ENCODE measurements at places on chromosomes 12 and 14.

DNA sequence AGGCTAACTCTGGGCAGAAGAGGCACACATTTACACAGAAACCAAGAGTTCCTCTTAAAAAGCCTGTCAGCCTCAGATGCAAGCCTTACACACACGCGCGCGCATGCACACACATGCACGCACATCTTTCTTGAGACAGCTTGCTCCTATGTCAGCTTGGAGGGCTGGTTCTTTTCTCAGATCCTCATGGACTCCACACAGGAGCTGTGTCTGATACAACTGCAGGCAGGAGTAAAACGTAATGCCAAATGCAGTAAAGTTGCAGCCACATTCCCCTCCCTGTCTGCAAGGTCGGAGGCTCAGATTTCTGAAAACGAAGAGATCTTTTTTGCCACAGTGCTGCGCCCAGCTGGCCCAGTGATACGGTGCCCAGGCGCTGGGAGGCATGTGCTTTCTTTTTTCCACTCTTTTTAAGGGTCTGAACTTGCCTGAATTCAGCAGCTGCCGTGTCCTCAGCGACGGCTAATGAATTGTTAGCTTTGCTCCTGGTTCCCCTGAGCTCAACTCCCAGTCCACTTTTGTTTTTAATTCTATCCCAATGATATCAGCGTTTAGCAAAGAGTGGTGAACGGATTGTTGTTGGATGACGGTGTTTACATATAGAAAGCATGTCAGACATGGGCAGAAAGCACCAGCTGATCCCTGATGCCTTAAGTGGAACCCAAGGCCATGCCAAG is 72.9 kb upstream of the FOXN3 start:
- DNase-seq, result no peak

- DNase-seq, result no peak
Observed at GRCh38 chr14:103736546-103737431, 21.2 kb downstream of the ZFYVE21 start.

DNA sequence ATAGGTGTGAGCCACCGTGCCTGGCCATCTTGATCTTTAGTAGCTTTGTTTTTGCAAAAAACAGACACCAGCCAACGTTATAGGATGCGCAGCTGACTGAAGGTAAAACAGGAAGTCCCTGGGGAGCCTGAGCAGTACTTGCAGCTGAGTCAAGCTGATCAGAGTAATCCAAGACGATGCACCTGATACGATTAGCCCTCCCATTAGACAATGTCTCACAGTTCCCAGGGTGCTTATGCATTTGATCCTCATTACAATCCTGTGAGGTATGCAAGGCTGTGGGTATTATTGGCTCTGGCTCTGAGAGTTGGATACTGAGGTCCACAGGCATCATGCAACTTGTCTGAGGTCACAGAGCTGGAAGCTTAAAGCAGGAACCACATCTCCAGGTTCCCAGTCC is 8.1 kb downstream of the KRT18 start:
- no peak for DNase-seq

DNA sequence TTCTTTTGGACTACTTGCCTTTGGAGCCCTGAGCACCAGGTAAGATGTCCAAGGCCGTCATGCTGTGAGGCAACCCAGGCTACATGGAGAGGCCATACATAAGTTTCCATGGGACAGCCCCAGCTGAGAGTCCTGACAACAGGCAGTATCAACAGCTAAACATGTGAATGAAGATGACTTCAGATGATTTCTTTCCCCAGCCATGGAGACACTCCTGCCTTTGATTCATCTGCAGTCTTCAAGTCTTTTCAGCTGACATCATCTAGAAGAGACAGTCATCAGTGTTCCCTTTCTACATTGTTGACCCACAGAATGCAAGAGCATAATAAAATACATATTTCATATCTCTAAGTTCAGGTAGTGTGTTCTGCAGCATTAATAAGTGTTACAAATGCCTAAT is 398.7 kb downstream of the BTG1 start:
- DNase-seq, result no peak

GRCh38 chr14:64569138-64569631 is 19.4 kb downstream of the PPP1R36 start:
- no peak for DNase-seq

GRCh38 chr12:103748002-103748401 is 93.0 kb downstream of the NT5DC3 start:
- DNase-seq, result no peak

- DNase-seq, result no peak
Observed at GRCh38 chr14:72709916-72710611, 183.8 kb downstream of the DPF3 start.

DNA sequence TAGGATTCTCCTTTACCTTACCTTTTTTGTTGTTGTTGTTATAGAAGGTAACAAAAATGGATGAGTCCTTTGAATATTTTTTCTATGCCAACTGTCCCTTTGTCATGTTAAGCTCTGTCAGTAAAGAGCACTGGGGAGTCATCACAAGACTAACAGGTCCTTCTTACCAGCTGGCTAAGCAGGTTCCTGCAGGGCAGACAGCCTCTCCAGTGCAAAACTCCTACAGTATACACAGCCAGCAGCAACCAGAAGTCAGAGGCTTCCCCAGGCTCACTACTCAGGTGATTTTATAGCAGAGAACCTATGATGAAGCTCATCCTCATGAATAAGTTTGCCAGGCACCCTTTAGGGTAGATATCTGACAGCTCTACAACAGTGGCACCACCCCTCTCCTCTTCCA is 271.1 kb downstream of the RERGL start:
- DNase-seq, result no peak

DNA sequence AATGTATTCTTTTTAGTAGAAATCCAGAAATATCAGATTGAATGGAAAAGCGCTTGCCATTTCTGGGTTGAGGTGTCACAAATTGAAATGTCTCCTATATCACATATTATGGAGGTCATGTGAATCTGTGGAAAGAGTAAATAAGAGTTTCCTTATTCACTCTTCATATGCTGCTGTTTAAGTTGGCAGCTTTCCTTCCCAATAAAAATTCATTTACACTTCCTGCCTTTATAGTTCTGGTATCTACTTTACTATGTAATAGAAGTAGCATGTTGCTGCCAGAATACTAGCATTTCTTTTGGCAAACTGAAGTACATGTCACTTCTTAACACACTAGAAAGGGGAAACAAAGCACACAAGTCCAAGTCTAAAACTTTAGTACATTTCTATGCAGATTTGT is 60.8 kb downstream of the SDR9C7 start:
- no peak for DNase-seq

DNA sequence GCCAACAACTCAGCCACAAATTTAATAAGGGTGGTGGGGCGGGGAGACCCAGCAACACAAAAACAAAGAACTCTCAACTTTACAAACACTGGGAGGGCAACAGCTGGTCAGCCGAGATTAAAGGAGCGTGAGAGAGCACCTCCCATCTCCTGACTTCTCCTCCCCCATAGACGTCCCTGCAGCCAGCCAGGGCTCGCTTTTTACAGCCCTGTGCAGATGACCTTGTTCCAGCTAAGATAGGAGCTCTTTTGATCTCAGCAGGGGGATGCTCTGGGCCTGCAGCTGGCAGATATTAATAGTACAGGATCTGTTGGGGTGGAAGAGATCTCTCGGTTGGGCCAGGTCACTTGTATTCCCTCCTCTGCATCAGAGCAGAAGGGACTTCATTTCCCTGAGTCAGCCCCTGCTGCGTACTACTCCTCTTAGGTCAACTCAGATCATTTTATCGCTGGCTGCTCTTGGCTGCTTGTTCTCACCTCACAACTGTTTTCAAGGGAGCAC is 475.8 kb downstream of the RAD51B start:
- DNase-seq, result no peak

DNA sequence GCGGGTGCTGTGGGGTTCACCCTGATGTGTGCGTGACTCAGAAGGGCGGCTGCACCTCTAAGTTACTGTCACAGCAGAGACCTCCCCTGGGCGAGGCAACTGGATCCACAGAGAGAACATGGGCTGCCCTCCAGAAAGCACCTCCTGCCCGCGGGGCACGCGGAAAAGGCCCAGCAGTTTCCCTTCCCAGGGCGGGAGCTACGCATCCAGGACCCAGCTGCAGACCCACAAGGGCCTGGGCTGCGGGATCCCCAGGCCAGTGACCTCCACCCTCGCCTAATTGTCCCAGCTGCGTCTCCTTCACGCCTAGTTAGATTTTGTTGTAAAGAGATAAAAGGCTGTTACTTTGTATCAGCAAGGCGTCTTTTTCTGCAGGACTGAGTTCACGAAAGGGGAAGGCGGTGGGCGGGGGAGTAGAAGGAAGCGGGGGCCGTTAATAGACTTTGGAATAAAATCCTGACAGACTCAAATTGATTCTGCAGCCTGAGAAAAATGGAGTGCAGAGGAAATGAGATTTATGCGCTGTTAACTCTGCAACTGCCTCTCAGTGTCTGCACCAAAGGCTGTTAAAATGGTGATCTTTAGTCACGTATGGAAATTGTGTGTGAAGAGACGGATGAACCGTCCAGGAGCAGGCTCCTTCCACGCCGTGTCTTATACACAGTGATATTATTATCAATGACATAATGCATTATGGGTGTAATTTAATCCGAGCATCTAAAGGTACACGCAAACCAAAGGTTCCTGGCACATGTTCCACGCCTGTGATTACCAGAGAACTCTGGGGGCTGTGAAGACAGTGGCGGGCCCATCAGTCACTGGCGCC is 65.9 kb upstream of the FBRSL1 start:
- DNase-seq, result no peak

DNA sequence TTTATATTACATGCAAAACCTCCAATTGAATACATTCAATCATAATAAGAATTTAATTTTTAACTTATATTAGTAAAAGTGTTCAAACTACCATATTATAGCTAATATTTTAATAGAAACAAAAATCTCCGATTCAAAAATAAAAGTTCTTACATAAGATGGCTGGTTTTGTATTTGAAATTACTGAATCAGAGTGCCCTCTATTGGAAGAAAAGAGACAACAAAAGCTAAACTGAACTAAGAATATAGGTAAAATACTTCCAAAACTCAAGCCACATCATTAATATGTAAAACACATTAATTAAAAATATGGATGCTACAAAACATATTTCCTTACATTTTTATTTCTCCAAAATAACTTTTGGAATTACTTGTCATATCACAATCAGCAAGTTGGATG is 120.3 kb downstream of the GARIN6 start:
- DNase-seq, result no peak

DNA sequence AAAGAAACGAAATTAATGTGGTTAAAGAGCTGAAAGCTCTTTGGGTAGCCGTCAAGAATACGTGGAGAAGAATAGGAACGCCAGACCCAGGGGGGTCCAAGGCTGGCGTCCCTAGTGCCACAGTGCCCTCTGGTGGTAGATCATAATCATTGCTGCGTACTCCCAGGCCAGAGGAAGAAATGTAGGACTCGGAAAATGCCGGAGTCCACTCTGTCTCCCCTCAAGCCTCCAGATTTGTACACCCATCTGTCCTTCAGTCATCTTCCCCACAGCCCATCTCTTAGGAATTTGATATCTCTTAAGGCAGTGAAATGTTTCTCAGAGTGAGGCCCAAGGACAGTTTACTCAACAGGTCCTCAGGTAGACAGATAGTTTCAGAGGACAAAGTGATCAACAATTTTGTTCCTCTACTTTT is 25.4 kb upstream of the PLEKHG6 start:
- peak; percentile 58 for DNase-seq

GRCh38 chr12:117360551-117361346 is 677 bp downstream of the NOS1 start:
- no peak for DNase-seq

DNA sequence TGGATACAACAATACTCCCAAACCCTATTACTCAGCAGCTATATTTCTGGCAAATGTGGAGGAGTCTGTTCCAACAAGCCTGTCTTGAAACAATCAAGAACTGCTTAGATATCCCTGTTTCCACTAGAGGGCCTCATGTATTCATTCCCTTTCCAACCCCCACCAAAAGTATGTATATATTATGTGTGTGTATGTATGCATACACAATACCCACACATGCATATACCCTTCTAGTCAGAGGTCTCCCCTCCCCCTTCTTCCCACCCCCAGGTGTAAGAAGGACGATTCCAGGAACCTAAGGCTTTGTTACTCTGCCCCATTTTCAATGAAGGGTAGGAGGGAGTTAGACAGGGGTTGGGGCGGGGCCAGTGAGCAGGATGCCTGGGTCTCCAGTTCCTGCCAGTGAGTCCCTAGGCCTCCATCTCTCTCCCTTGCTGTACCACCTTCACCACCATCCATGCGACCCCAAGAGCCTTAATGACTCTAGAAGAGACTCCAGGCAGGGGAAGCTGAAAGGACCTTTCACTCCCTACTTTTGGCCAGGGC is at the start of gene DGKA:
Gene DGKA (plus strand): TSS at position 392 of the 546 bp plus-strand sequence. CDS start 5,342 bp downstream, outside the sequence.
- peak; percentile 28 for DNase-seq

- peak; percentile 2 for DNase-seq
Observed at GRCh38 chr14:39015360-39015961, 87.6 kb downstream of the SEC23A start.

GRCh38 chr14:105019861-105020814 is 745 bp downstream of the CDCA4 start:
- peak; percentile 59 for DNase-seq

GRCh38 chr12:67617629-67618028 is 30.9 kb upstream of the DYRK2 start:
- no peak for DNase-seq

GRCh38 chr12:27969624-27970400 is 2.7 kb downstream of the PTHLH start:
- DNase-seq, result peak; percentile 19

DNA sequence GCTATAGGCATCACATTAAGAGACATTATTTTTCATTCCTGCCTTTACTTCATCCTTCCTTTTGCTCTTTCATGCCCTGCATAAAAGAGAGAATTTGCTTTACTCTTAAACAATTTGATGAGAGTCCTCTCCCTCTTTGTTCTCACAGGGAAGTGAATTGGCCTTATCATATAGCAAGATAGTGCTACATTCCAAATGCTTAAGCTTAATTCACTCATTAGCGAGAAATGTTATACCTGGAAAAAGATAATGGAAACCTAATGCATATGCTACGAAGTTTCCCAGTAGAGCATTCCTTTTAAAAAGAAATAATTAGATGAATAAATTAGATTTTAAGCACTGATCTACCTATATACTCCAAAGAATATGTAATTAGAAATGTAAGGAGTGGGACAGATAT is 798.8 kb downstream of the C12orf50 start:
- no peak for DNase-seq

GRCh38 chr14:90442388-90442787 is 45.6 kb downstream of the CALM1 start:
- DNase-seq, result no peak

DNA sequence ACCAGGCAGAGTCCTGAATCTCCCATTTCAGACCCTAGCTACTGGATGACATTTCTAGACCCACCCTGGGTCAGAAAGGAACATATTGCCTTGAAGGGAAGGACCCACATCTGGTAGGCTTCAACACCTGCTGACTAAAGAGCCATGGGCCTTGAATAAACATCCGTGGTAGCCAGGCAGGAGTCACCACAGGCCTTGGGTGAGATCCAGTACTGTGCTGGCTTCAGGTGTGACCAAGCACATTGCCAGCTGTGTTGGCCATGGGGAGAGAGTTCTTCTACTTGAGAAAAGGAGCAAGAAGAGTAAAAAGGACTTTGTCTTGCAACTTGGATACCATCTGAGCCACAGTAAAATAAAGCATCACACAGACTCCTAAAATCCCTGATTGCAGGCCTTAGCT is 332.6 kb downstream of the SLC16A7 start:
- no peak for DNase-seq

- DNase-seq, result peak; percentile 64
Observed at GRCh38 chr14:104639885-104640548, 35.4 kb upstream of the TMEM179 start.
